ENCODE measurements at places on chromosomes 1 and 21.

DNA sequence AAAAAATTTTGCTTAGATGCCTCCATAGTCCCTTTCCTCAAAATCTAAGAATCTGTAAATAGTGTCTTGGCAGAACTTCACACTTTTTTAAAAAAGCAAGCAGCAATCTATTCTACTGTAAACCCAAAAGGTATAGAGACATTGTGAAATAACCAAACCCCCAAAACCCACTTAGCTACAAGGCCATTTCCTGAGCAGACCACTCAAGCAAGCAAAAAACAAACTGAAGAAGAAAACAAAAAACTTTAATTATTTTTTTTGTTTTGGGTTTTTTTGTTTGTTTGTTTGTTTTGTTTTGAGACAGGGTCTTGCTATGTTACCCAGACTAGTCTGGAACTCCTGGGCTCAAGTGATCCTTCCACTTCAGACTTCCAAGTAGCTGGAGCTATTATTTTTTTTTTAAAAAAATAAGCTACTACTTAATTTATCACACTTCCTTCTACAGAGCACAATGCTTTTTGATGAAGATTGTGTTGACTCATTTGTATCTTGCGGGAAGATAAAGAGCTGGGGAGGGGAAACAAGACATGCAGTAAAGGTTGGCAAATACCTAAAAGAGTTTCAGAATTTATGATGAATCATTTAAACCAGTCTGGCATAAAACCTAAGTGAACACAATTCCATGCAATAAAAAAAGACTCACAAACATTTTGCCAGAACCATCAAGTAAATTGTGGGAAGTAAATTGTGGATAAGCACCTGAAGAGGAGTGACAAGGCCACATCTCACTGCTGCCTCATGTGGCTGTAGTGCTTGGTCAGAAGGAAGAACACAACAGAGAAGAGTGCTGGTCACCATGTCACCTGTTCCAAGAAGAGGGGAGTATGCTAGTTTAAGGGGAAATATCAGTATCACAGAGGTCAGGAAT lies 2.7 kb upstream of the PTPN22 start:
- no peak for DNase-seq

DNA sequence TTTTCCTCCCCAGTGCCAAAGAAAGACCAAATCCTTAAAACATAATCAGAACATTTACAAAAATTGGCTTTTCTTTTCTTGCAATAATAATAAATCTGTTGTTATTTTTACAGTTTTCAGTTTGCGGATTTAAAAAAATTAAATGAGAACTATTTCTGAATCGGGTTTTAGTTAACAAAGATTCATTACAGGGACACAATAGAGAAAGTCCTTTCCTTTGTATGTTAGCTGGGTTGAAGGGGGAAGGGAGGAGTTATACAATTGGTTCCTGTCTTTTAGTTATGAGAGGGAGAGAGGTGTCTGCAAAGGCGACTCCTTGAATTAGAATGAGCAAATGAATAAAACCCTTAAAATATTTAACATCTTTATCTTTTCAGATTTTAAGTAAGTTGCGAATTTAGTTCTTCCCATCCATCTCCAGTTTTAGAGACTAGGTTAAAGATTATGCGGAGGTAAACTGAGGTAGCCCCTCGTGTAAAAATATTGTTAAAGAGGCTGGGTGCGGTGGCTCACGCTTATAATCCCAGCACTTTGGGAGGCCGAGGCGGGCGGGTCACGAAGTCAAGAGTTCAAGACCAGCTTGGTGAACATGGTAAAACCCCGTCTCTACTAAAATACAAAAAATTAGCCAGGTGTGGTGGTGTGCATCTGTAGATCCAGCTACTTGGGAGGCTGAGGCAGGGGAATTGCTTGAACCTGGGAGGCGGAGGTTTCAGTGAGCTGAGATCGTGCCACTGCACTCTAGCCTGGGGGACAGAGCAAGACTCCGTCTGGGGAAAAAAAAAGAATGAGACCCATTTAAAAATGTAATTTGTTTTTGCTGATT lies 3.9 kb downstream of the SPEN start:
- no peak for DNase-seq

- DNase-seq = no peak
Measured at GRCh38 chr1:111989531-111990025, at the start of gene KCND3. Gene KCND3 (minus strand): TSS chr1:111989668.

DNA sequence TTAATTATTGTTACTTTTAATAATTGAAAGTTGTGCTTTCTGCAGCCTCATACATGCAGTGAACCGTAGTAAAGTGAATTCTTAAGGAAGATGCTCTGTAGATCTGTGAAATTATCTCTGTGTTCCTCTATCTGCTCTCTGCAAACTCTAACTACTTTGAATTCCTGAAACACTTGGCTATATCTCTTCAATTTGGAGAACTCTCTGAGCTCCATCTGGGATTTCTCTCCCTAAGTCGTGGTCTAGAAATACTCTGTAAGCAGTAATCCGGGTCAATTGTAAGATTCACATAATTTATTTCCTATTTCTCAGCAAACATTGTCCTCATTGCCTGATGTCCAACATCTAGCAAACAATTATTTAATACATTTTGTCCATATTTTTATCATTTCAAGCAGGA lies 164.9 kb downstream of the USH2A start:
- DNase-seq = no peak
